ENCODE measurements at places on chromosomes 5 and 9.

DNA sequence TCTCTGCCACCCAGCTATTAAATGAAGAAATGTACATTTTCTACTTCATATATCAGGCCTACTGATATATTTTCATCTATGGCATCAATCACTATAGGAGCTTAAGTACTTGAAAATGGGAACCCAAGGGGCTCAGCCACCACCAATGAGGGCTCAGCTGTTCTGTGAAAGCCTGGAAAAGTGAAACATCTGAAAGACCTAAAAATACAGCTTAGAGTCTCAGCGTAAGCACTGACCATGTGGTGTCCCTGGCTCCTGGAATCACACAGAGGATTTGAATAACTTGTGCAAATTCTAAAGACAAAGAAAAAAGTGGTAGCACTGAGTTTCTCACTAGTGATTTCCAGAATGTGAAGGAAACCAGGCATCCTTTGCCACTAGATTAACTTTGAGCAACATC, 64.5 kb downstream of the PTPRD start:
- no peak for DNase-seq

DNA sequence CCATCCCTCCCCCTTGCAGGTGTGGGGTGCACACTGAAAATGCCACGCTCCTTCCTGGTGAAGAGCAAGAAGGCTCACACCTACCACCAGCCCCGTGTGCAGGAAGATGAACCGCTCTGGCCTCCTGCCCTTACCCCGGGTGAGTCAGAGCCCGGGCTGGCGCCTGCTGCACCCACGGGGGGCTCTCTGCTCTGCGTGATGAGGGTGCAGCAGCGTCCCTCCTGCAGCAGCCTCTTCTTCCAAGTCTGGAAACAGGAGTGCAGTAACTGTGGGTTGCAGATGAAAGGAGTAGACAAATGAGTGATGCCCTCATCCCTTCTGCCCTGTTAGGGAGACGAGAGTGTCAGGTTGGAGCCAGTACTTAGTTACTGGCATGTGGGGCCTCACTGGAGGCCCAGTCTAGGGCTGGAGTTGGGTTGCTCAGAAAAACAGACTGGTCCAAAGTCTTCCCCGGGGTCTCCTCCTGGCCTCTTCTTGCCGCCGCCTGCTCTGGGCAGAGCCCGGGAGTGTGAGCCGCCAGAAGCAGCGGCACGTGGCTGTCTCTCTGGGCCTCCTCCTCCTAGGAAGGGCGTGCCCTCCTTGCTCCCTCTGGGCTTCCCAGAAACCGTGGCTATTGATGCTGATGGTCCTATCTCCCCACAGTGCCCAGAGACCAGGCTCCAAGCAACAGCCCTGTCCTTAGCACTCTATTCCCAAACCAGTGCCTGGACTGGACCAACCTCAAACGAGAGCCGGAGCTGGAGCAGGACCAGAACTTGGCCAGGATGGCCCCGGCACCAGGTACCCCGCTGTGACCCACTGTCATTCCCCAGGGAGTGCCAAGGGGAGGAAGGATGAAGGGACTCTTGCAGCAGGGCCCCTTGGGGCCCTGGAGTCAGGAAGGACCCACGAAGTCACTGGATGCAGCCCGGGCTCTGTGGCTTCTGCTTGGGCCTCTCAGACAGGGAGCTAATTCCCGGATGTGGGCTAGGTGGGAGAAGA, 8.4 kb downstream of the GFI1B start:
- DNase-seq, result no peak

GRCh38 chr5:43802119-43802518, 199.1 kb downstream of the NNT start:
- no peak for DNase-seq

GRCh38 chr5:17269201-17269600, 51.8 kb downstream of the BASP1 start:
- DNase-seq, result no peak

- no peak for DNase-seq
Observed at GRCh38 chr9:100306283-100306682, 46.5 kb downstream of the TEX10 start.

DNA sequence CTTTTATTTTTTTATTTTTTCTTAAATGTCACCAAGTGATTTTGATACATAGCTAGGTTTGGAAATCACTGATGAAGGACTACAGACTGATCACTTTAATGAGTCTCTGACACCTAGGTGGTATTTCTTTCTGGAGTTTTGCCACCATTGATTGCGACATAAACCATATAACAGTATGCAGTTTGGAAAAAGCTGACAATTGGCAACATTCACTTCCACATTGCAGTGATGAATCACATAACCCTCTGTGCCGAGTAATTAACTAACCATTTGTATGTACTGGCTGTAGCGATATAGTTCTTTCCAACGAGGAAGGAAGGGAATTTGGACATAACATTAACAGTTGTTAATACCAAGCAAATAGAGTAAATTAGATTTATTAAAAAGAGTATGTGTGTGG, 222.9 kb upstream of the EFNA5 start:
- DNase-seq, result no peak

DNA sequence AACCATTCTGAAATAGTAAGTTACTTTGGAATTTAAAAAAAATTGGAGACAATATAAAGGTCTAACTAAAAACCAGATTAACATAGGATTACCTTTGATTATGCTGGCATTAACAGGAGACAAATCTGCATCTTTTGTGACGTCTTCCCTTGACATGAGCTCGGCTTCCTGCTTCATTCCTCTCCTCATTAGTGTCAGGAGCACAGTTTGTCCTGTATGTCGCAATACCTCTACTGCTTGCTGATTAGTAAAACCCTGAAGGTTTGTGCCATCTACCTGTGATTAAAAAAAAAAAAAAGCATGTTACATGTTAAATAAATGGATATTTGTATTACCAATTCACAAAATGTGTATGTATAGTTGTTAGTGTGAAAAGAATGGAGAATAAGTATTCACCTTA, 73.7 kb downstream of the MPDZ start:
- no peak for DNase-seq

- DNase-seq, result no peak
Observed at GRCh38 chr5:67305913-67306710, 109.5 kb upstream of the CD180 start.

DNA sequence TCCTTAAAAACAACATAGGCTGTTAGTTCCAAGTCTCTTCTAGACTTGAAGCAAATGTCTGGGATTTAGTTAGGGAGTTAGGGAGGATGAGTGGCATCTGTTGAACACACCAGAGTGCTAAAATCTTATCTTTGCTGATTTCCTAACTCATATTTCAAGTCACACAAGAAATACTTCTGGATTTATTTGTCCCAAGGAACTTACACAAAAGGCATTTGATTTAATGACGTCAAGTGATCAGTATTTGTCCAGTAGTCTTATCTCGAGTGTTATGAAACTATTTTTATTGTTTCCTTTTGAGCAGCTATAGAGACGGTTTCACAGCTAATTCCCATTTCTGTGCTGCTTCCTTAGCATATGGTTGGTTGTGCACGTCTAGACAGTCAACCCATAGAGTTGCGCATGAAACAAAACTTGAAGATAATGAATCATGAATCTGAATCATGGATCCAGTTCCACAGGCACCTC, 140.5 kb upstream of the TUT7 start:
- DNase-seq, result no peak

DNA sequence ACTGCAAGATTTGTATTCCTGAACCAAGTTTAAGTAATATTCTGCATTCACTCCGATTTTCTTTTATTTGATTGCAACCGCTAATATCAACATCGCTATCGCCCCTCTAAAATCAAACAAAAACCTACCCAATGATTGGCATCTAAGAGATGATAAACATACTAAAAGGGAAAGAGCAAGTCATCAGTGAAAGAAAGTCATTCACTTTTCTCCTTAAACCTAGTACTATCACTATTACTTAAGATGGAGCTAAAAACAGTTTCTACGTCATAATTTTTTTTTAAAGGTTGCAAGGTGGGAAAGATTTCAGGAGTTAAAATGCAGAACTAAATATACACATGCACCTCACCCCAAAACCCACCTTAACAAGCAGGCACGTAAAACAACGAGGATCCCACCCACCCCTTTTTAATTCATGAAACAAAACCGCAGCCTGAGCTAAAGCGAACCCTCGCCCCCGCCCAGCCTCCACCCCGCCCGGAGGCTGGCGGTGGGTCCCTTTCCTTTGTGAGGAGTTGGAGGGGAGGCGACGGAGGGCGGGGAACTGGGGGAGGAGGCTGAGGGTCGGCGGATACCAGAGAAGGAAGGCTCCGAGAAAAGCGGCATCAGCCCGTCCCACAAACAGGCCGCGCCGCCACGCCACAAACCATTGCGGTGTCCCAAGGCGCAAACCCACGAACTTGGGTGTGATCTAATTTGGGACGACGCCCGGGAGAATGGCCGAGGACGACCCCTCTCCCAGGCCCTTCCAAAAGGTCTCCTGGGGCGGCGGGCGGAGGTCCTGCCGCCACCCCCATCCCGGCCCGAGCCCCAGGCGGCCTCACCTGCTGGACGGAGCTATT, 861 bp downstream of the UBQLN1 start:
- DNase-seq, result no peak

GRCh38 chr5:32712481-32713360, 1.6 kb downstream of the NPR3 start:
- no peak for DNase-seq

GRCh38 chr5:173689737-173690360, 73.4 kb upstream of the BOD1 start:
- DNase-seq, result no peak

GRCh38 chr5:155631116-155631515, 617.6 kb downstream of the KIF4B start:
- no peak for DNase-seq

DNA sequence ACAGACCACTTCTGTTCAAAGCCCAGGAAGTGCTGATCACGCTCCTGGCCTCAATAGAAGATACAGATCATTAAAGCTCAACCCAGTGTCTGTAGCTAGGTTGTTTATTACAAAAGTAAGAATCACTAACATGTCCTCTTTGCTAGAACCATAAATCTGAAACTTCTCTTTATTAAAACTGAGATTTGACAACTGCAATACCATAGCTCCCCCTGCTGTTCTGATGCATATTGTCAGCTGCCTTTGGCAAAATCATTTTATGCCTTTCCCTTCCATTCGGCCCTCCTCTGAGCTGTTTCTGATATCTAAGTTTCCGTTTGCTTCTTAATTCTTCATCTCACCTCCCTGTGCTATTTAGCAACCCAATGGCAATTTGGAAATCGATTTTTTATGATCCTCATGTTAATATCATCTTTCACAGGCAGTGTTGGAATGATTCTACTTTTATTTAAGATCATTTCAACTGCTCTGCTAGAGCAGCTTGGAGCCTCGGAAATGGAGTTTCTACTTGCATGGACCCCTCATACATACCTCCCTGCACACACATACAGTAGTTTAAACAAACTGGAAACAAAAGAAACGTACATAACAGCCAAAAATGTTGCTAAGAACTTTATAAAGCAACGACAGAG, 998.8 kb downstream of the MAT2B start:
- no peak for DNase-seq

DNA sequence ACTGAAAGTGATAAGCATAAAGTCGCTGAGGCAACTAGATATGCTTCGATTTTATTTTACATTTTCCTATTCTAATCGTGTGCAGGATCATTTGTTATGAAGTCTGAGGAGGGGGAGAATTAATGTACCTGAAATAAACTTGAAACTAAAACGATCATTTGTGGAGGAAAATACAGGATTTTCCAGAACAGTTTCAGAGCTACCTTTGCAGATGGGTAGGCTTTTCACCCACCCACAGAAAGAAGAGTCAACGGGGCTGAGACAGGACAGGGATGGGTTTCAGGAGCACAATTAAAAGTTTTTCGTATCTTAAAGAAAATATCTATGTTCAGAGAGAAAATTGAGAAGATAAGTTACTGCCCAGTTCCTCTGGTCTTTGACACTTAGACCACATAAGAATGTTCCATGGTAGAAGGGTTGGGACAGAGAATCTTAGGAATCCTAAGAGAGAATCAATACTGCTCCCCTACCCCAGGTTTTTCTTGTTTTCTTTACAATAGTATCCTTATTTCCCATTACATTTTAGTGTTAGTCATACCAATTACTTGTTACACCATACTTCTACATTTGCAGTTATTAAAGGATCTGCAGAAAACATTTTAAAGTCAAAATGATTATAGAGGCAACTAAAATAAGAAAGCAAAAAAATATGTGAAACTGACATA, 211.4 kb downstream of the DEPDC1B start:
- DNase-seq, result no peak

- no peak for DNase-seq
Observed at GRCh38 chr5:10036136-10036815, 213.4 kb downstream of the ATPSCKMT start.

DNA sequence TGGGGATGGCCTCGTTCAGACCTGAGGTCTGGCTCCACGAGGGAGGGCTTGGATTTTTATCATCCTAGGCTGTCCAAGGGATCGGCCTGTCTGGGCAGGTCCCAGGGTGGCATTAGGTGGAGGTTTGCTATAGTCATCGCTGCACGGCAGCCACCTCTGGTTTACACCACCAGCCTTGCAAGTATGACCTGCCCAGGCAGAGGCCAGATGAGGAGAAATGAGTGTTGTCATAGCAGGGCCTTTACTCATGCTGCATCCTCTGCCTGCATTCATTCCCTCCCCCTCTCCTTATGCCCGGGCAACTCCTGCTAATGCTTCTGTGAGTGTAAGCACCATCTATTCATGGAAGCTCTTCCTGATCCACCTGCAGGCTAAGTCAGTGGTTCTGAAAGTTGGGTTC, 15.3 kb upstream of the NDST1 start:
- no peak for DNase-seq

DNA sequence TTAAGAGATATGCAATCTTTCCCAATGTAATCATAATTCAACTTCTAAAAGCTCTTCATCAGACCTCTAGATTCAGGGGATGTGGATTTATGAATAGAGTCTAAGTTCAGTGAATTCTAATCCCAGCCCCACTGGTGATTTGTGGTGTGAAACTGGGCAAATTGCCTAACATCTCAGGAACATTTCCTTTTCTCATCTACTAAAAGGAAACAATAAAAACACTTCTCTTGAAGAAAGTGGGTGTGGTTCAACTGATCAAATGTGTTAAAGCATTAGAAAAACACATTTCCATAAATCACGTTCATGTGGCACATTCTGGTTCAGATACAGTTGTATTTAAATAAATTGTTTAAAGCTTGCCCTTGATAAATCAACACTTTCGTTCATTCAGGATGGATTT, 631.7 kb upstream of the CDH6 start:
- DNase-seq, result no peak

GRCh38 chr5:126937771-126938170, 92.6 kb downstream of the MARCHF3 start:
- DNase-seq, result no peak

DNA sequence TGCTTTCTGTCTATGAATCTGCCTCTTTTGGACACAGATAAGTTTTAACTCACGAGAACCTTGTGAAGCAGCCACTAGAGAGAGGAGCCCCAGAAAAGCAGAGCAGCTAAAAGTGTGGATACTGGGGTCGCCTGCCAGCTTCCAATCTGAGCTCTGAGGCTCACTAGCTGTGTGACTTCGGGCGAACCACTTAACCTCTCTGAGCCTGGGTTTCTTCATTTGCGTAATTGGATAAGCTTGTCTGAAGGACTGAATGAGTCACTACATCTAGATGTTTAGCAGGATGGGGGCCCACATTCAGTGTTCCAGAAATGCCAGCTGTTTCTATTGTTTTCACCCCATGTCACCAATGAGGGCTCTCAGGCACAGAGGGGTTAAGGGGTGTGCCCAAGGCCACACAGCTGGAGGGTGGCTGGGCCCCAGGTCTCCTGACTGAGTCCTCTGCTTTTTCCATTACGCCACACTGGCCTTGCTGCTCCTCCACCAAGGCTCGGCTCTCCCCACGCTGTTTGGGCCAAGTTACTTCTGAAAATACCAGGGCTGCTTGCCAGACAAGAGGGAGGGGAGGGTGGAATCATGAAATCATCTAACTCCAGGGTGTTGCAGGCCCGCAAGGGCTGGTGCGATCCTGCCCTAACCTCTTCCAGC, 36.2 kb downstream of the SH3PXD2B start:
- DNase-seq, result no peak
